ENCODE measurements at places on chromosomes 3 and 15. TPM values are rescaled to one million over a fixed set of nuclear protein-coding genes. Genes with fewer than 3 reads are reported as not detected.

UROC1 gene
- total RNA-seq = not detected

- no peak overlapping the region for H3K27ac ChIP-seq
- no peak for DNase-seq
- H3K36me3 ChIP-seq = no peaks in the 10 kb centered on the region
- no peaks in the 10 kb centered on the region for H3K4me1 ChIP-seq
- no peaks in the 10 kb centered on the region for H3K27me3 ChIP-seq
- H3K4me3 ChIP-seq = no peak overlapping the region
These were observed 788.8 kb downstream of the ROBO1 start for GRCh38 chr3:78979028-78979427.

- no peaks in the 10 kb centered on the region for H3K27me3 ChIP-seq
- no peaks in the 10 kb centered on the region for H3K36me3 ChIP-seq
- no peak overlapping the region for H3K4me3 ChIP-seq
- no peak for DNase-seq
These were observed 86.1 kb downstream of the PLCH1 start for GRCh38 chr3:155658671-155659261.

- H3K27ac ChIP-seq = no peak overlapping the region
- H3K27me3 ChIP-seq = no peaks in the 10 kb centered on the region
- no peaks in the 10 kb centered on the region for H3K36me3 ChIP-seq
- H3K4me1 ChIP-seq = no peaks in the 10 kb centered on the region
- DNase-seq = no peak
These were observed 60.6 kb downstream of the CD200R1L start for GRCh38 chr3:112786002-112786590.

GRCh38 chr3:77456906-77457305, 417.0 kb downstream of the ROBO2 start:
- H3K36me3 ChIP-seq = no peaks in the 10 kb centered on the region
- H3K27ac ChIP-seq = no peak overlapping the region
- H3K4me1 ChIP-seq = no peaks in the 10 kb centered on the region
- no peaks in the 10 kb centered on the region for H3K27me3 ChIP-seq
- no peak for DNase-seq

Measured in upper lobe of left lung (tissue), 6 donors.